ENCODE measurements at places on chromosomes 16 and 17.

GRCh38 chr17:13984956-13985355 is 84.3 kb upstream of the COX10 start:
- no peak for DNase-seq

GRCh38 chr16:15942931-15943690 is 6.3 kb upstream of the ABCC1 start:
- DNase-seq: no peak

DNA sequence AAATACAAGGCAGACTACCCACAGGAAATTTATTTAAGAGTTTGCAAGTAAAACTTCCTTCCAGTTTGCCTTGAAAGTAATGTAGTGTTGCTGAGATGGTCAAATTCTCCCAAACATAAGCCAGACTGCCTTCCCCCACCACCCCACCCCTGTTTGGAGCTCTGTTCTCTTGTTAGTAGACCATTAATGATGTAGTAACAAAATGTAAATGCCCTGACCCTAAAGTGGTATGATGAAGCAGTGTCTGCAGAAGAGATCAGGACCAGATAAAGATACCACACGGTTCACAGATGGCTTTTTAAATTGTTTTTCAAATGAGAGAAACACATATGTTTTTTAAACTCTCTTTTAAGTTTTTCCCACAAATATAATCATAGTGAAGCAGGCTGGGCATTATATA is 136.4 kb upstream of the TMEM97 start:
- no peak for DNase-seq

GRCh38 chr16:17431012-17431411 is 39.7 kb downstream of the XYLT1 start:
- no peak for DNase-seq

DNA sequence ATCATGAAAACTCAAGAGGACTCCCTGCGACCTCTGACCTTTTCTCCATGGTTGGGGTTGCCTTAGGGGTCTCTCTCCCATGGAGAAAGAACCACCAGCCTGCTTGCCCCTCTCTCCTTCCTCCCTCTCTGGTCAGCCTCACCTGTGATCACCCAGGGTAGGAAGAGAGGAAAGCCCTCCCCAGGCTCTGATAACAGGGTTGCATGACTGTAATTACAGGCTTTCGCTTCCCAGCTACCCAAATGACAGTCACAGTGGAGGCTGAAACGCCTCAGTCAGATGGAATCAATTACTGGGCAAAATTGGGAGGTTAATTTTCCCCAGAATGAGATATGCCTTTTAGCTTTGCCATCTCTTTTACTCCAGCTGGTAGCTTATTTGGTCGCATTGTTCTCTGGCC is 265.8 kb upstream of the SOX9 start:
- DNase-seq: no peak

- DNase-seq: no peak
Measured at GRCh38 chr16:60907645-60908044, 1128.6 kb downstream of the CDH8 start.

- peak; percentile 88 for DNase-seq
Measured at GRCh38 chr17:13114601-13115031, 96.8 kb upstream of the ELAC2 start.

GRCh38 chr17:55606488-55606815 is 95.2 kb upstream of the SMIM36 start:
- DNase-seq: no peak

- DNase-seq: no peak
Measured at GRCh38 chr17:35519906-35520442, 17.5 kb downstream of the SLFN12L start.

- no peak for DNase-seq
Measured at GRCh38 chr17:70060415-70060814, 14.6 kb upstream of the KCNJ16 start.

GRCh38 chr16:79101491-79101890 is 499.0 kb downstream of the MAF start:
- DNase-seq: no peak

- DNase-seq: no peak
Measured at GRCh38 chr17:50928646-50929045, 62.5 kb upstream of the TOB1 start.

DNA sequence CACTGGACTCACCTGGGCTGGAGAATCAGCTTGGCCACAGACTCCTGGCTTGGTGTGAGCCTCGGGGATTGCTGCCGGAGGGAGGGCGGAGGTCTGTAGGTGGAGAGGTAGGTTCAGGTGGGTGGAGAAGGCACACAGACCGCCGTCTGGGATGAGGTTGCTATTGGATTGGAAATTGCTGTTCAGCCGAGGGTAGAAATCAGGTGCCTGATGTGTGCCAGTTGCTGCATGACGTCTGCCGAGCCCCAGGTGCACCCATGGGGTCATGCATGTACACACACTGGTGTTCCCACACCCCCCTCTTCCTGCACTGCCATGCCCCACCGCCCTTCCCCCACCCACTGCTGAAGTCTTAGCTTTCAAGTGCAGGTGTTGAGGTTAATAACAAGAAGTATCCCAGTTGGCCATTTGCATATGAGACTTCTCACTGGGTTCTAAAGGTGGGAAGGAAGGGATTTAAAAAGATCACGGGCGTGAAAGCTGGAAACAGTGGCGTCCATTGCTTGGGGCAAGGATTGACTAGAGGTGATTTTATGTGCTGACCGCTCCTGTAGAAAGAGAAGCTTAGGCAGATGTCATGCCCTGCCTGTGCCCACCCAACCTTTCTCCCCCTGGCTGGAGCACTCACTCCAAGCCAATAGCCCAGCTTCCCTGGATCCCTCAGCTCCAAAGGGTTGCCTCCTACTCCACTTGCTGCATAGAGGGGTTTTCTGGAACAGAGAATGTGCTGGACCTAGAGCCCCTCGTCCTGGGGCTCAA is 193.6 kb downstream of the CCDC182 start:
- no peak for DNase-seq

DNA sequence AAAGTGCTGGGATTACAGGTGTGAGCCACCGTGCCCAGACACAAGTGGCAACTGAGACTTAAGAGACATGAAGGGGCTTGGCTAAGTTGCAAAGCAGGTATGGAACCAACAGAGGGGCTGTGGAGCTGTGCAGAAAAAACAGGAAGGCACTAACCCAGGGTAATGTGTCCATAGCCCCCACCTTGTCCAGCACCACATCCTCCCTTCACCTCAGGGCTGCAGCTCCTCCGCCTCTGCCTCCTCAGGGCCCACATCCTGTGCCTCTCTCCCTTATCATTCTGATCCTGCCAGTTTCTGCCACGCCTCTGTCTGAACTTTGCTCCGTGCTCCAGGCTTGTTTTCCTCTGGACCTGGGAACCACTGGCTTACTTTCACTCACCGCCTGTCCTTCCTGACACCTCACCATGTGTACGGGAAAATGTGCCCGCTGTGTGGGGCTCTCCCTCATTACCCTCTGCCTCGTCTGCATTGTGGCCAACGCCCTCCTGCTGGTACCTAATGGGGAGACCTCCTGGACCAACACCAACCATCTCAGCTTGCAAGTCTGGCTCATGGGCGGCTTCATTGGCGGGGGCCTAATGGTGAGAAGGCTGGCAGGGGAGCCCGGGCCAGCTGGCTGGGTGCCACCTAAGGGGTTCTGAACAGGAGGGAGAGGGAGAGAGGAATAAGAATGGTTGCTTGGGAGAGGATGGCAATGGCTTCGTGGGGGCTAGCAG is at the start of gene TM4SF5:
Gene TM4SF5 (plus strand): TSS at position 368 of the 716 bp plus-strand sequence. CDS start 37 bp downstream, at position 405.
- no peak for DNase-seq

DNA sequence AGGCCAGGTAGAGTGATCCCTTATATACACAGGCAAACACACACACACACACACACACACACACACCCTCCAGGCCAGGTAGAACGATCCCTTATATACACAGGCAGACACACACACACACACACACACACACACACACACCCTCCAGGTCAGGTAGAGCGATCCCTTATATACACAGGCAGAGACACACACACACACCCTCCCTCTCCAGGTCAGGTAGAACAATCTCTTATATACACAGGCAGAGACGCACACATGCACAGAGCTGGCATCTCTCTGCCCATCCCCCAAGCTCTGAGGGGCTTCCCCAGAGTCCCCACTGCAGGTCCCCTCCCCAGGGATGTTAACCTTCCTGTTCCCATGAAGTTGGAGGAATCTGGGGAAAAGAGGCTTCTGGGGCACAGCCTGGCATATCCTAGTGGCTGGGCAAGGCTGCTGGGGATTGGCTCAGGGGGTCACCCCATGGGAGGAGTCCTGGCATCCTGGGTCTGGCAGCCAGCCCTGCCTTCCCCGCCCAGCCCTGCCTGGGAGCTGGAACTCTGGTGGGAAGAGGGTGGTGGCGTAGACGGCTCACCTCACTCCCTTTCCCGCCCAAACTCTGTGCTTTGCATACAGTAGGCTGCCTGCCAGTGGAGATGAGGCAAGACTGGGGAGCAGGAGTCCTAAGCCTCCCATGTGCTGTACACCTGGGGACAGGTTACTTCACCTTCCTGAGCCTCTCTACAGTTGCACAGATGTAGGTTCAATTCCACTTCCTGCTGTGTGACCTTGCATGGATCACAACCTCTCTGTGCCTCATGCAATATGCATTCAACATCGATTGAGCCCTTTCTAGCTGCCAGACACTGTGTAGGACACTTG is 41.8 kb downstream of the TEKT5 start:
- DNase-seq: no peak

- peak; percentile 62 for DNase-seq
Measured at GRCh38 chr17:63365366-63366240, 80.5 kb downstream of the CYB561 start.

GRCh38 chr16:29700253-29700987 is 21.4 kb downstream of the QPRT start:
- DNase-seq: peak; percentile 64

GRCh38 chr17:3961564-3962047 is 2.6 kb downstream of the ATP2A3 start:
- no peak for DNase-seq

DNA sequence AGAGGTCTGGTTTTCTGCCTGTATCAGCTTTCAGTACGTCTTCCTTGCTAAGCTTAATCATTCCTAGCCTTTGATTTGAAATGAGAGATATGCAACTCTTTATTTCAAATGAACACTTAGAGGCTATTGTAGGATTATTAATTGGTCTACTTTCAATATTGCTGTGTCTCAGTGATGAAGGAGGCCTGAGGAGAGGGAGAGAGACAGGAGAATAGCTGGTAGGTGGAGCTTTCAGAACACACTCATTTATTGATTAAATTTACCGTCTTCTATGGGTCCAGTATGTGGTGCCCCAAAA is 187.0 kb downstream of the BCAS3 start:
- no peak for DNase-seq

GRCh38 chr17:58317421-58318064 is 11.1 kb downstream of the TSPOAP1 start:
- no peak for DNase-seq

DNA sequence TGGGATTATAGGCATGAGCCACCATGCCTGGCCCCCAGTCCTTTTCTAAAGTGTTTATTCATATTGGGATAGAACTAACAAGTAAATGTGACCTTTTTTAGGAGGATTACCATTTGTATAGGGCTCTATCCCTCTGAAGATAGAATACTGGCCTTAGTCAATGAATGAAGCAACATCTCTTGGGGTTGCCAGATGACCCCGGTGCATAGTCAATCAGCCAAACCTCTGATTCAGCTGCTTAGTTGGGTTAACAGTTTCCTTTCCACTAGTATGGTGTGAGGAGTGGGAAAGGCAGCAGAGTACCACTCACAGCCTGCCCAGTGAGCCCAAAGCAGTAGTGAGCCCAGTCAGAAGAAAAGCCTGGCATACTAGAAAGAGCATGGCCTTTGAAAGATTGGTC is 94.6 kb upstream of the TBX2 start:
- no peak for DNase-seq

GRCh38 chr16:1290860-1291575 is 18.4 kb upstream of the UBE2I start:
- DNase-seq: no peak

DNA sequence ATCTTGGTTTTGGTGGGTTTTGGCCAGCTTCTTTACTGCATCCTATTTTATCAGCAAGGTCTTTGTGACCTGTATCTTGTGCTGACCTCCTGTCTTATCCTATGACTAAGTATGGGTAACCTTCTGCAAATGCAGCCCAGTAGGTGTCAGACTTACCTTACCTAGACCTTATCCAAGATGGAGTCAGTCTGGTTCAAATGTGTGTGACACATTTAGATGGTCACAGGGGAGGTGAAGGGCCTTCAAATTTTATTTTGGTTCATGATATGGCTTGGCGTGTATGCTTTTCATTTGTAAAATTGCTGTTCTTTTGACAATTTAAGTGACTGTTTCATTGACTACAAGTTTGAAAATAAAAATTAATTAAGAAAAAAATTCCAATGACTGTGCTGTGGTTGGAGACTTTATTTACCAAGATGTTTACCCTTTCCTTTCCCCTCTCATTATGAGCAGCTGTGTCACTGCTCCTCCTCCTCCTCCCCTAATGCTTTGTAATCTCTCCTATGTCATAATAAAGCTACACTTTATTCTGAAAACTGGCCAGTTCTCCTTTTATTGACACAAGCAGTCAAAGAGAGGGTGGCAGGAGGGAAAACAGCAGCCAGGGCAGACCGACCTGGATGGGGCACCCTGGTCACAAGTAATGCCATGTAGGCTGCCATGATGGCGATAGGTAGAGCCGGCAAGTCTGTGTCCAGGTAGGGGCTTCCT is 49.4 kb downstream of the TNFRSF13B start:
- no peak for DNase-seq

DNA sequence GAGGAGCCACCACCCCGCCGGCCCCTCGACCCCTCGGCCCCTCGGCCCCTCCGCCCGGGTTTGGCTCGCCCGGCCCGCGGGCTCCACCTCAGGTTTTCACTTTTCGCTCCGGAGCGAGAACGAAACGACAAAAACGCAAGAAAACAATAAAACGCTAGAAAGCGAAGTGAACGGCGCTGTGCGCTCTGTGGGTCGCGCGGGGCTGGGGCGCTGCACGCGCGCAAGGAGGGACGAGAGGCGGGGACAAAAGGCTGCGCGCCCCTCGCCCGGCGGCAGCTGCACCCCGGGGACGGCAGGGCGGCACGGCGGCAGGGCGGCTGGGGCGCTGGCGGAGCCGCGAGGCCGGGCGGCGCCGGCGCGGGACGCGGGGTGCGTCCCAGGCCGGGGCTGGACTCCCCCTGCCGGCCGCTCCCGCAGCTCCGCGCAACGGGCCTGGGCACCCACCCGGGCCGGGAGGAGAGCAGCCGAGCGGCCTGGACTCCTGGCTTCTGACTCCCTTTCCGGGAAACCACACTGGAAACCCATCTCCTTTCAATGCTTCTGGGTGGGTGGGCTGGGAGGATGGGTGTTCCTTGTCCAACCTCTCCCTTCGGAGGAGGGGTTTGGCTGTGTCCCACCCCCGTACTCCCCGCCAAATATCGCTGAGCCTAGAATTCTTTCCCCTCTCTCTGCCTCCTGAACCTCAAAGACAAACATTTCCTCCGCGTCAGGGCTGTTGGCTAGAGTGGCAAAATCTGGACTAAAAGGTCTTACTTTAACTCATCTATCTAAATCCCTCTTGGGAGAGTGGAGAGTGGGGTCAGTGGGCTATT is 9.9 kb downstream of the TBX2 start:
- no peak for DNase-seq

GRCh38 chr16:27945233-27945973 is 118.1 kb downstream of the GSG1L start:
- DNase-seq: no peak
